Forelimb muscle (tissue), 1 donor: ENCODE measurements at places on chromosomes 7 and 10. TPM values are rescaled to one million over a fixed set of nuclear protein-coding genes. Genes with fewer than 3 reads are reported as not detected.

IFIT2 gene
- 5.5 TPM for polyA plus RNA-seq

OPALIN gene
- polyA plus RNA-seq: not detected

SNX13 gene
- polyA plus RNA-seq: 19.0 TPM

DBF4 gene
- 10.2 TPM for polyA plus RNA-seq

CYP17A1 gene
- 1.1 TPM for polyA plus RNA-seq

TNS3 gene
- polyA plus RNA-seq: 21.3 TPM

LIPN gene
- not detected for polyA plus RNA-seq

MMD2 gene
- polyA plus RNA-seq: not detected

SEMA3D gene
- polyA plus RNA-seq: 11.0 TPM

PGAM2 gene
- polyA plus RNA-seq: 366 TPM

ZNF394 gene
- polyA plus RNA-seq: 9.7 TPM

SPDYE2 gene
- 7.4 TPM for polyA plus RNA-seq

PITX3 gene
- polyA plus RNA-seq: 24.1 TPM

CLCN1 gene
- polyA plus RNA-seq: 2.6 TPM

ITIH5 gene
- polyA plus RNA-seq: 47.8 TPM

CYP2C9 gene
- polyA plus RNA-seq: not detected

COBL gene
- polyA plus RNA-seq: 117 TPM

AMPH gene
- polyA plus RNA-seq: 7.0 TPM

ERVW-1 gene
- 1.4 TPM for polyA plus RNA-seq

OR2A14 gene
- not detected for polyA plus RNA-seq
